ENCODE measurements at places on chromosomes 16 and 17.

DNA sequence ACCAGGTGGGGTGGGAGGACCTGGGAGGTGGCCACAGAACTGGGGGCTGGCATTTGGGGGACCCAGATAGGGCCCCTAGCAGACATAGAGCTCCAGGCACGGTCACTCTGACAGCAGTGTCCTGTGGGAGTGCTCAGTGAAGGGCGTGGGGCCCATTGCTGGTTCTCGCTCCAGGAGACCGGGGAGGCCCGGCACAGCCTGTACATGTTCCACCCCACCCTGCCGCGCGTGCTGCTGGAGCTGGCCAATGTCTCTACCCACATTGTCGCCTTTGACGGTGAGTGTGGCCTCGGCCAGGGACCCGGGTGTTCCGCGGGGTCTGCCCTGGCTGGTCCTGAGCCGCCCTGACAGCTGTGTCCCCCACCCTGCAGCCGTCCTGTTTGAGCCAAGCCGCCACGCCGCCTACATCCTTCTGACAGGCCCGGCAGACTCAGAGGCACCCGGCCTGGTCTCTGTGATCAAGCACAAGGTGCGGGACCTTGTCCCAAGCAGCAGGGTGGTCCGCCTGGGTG is 11.2 kb downstream of the RGS11 start:
- no peak for DNase-seq

DNA sequence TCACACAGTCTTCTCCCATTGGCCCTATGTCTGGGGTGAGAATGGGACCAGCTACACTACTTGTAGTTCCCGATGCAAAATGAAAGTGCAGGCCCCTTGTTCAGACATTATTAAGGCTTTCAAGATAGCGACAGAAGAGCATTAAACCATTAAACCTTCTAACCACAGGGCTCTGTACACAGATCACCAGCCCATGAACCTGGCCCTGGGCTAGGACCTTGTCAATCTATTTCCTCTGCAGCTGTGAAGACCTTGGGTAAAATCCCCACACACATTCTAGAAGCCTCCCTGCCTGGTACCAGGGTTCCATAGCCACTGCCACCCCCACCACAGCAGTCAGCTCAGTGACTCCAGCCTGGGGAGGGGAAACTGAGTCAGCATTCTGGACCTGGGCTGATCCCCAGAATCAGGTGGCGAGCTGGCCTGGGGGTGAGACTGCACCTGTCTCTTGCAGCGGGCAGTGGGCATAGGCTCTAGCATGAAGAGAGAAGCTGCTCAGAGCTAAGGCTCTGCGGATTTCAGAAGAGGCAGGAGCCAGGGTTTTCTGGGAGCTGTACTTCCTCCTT is 119.7 kb upstream of the LHX1 start:
- DNase-seq, result no peak

DNA sequence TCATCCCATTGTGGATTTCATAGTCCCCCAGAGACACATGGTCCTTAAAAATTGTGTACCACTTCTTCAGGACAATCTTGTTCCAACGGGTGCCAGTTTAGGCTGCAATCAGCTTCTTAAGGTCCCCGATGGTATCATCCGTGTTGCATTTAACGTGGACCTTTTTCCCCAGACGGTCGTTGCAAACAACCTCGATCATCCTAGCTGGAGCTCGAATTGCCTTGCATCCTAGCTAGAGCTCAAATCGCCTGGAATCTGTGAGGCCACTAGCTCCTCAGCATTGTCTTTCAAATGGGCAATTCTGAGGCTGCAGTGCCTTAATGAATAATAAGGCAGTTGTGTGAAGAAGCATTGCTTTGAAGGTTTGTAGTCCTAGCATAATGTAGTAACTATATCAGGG is 37.7 kb upstream of the RHBDL3 start:
- no peak for DNase-seq

- DNase-seq, result no peak
Observed at GRCh38 chr17:67559381-67559966, 158.3 kb upstream of the NOL11 start.

DNA sequence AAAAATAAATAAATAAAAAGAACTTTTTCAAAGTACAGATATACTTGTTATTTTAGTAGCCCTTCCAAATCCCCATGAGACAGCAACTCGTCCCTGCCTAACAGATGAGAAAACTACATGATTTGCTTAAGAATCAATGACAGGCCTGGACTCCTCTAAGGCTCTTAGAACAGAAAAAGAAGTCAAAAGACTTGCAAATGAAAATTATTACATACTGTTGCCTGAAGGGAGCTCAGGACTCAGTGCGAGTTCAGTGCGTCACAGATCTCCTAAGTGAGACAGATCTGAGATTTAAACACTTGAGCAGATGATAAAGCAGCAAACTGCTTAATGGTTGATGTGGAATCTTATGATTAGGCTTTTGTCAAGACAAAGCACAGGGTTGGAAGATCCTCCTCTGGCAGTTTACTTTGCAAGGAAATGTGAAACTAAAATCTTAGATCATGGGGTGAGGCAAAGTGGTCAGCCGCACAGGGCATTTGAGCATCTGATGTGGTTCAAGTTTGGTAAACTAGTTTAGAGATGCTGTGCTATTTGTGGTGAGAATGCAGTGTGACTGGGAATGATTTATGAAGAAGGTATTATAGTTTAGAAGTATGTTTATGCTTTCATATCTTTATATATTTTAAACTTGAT is 138.1 kb downstream of the TRIM37 start:
- no peak for DNase-seq

- no peak for DNase-seq
Observed at GRCh38 chr16:28155293-28155692, 56.5 kb downstream of the XPO6 start.

DNA sequence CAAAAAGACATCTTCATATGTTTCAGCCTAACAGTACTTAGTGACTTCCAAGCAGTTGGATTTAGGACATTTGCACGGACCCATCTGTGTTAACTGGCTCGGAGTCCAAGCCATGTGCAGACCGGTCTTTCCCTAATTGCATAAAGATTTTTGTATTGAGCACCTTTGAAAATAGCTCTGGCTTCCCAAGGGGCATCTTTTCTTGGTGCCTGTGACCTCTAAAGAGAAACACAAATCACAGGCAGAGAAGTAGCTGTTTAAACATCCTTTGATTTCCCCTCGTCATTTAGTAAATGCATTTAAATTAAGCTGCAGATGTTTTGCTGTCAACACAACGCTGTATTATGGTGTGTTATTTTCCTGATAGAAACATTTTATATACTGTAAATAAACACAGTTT is 288.2 kb upstream of the SALL1 start:
- no peak for DNase-seq

DNA sequence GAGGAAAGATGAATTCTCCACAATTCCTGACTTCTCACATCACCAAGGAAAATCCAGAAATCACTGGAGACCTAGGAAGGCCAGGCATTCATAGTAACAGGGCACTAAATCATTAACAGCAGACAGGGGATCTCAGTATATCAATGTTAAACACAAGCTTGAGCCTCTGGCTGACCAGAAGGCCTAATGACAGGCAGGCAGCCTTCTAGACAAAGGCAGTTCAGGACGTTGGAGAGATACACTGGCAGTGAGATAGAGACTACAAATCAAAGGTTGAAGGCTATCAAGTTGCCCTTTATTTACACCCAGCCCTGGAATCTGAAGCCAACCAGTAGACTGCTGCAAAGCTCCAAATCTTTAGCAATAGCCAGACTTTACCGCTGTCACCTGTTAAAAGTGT is 422.8 kb upstream of the CCL2 start:
- DNase-seq, result no peak

GRCh38 chr17:40819528-40820125 is 2.8 kb downstream of the KRT10 start:
- no peak for DNase-seq

GRCh38 chr17:40963838-40964237 is 2.9 kb downstream of the KRT39 start:
- DNase-seq, result no peak

GRCh38 chr16:29719063-29719462 is 26.7 kb downstream of the C16orf54 start:
- DNase-seq, result no peak

- DNase-seq, result no peak
Observed at GRCh38 chr16:12721841-12722421, 81.8 kb downstream of the CPPED1 start.

GRCh38 chr17:11240041-11240840 is 772 bp upstream of the SHISA6 start:
- no peak for DNase-seq

DNA sequence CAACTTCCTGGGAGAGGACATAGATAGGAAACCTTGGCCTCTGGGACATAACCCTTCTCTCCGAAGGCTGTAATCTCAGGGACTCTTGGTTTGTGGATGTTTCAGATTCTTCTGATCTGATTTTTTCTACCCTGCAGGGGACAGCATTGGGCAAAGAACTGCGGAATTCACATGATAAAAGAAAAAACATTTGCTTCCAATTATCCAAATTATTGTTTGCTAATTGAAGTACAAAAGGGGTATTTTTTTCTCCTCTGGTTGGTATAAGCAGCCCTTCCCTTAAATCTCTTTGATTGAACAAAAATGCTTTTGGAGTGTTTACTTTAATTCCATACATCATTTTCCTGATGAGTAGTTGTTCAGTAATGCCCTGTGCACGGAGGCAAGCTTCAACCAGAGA is 251.7 kb upstream of the IRX3 start:
- DNase-seq, result no peak

- DNase-seq, result no peak
Observed at GRCh38 chr16:89612415-89613166, 851 bp upstream of the DPEP1 start.

DNA sequence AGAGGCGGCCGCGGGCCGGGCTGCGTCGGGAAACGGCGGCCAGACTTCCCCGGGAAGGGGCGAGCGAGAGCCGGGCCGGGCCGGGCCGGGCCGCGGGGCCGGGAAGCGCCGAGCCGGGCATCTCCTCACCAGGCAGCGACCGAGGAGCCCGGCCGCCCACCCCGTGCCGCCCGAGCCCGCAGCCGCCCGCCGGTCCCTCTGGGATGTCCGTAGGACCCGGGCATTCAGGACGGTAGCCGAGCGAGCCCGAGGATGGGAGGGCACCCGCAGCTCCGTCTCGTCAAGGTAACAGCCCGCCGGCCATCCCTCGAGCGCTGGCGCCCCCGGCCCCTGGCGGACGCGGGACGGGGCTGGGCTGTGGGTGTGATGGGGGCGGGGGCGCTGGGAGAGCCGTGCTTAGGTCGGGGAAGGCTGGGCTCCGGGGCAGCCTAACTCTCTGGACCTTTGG is at the start of gene CRHR1:
Gene CRHR1 (plus strand): TSS at position 28 of the 448 bp plus-strand sequence. CDS start 225 bp downstream, at position 253.
- no peak for DNase-seq

- DNase-seq, result no peak
Observed at GRCh38 chr16:23288726-23289512, 13.2 kb upstream of the SCNN1B start.

DNA sequence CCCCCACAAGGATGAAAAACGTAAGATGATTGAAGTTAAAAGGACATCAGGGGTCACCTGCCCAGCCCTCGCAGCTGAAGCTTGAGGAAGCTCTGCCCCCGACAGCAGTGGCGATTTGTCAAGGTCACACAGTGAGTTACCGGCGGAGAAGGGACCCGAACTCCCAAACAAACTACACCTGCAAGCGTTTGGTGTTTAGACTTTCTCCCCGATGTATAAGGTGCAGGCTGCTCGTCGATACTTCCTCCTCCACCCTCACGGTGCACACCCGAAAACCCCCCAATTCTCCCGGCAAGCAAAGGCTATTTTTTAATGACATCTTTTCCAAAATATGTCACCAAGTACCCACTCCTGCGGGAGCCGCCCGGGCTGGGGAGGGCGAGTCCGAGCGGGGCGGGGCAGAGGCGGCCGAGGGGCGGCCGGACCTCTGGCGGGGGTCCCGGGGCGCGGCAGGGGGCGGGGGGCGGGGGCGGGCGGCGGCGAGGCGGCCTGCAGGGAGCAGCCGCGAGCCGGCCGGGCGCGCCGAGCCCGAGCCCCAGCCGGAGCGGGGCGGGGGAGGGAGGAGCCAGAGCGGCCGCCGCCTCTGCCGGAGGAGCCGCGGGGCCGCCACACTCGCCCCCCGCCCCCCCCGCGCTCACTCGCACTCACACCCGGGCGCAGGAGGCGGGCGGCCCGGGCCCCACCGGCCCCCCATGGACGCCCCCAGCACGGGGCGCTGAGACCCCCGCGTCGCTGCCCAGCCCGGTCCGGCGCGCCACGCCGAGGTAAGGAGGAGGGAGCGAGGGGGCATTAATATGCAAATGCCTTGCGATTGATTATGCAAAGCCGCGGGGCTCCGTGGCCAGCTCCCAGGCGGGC is at the start of gene THRA:
Gene THRA (plus strand): TSS at position 637 of the 858 bp plus-strand sequence. CDS start 11,524 bp downstream, outside the sequence.
- peak; percentile 66 for DNase-seq

GRCh38 chr16:23339787-23340186 is 37.7 kb downstream of the SCNN1B start:
- DNase-seq, result no peak

- DNase-seq, result peak; percentile 51
Observed at GRCh38 chr17:39209317-39210092, 9.4 kb downstream of the RPL19 start.

DNA sequence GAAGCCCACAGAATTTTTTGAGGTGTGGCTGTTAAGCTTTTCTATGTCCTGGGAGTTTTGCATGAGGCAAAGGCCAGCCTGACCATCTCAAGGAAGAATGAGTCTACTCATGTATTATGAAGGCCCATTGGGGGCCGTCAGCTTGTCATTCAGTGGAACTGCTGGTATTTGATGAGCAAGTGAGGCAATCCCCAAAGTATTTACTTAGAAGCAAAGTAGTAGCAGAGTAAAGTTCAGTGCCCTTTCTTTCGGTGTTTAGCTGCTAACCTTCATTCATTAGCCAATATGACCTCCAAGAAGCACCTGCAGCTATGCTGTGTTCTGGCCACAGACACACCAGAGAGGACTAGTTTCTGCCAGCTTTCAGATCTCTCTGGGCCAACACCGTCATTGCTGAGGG is 80.2 kb downstream of the RPA1 start:
- no peak for DNase-seq

GRCh38 chr17:7132511-7133094 is 18.0 kb upstream of the ASGR2 start:
- DNase-seq, result peak; percentile 41

DNA sequence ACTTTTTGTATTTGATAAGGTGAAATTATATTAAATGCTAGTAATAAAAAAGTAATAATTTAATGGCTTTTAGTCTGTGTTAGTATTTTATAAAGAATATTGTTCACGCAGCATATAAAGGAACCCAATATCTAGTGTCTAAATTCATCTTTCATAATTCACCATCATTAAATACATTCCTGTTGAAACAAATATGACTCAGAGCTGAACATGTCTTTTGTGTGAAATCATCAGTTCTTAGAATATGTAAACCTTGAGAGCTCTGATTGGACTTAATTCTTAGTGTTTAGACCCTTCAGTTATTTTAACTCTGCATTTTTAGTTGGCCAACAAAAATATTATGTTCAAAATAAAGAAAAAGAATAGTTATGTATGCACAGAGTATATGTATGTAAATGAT is 71.8 kb downstream of the ABHD15 start:
- no peak for DNase-seq

- no peak for DNase-seq
Observed at GRCh38 chr16:13231365-13231764, 330.0 kb downstream of the SHISA9 start.
